ENCODE measurements at places on chromosomes 7 and 10.
A peak's percentile ranks its signal among the peaks of the same experiment; 100 is the strongest.

DNA sequence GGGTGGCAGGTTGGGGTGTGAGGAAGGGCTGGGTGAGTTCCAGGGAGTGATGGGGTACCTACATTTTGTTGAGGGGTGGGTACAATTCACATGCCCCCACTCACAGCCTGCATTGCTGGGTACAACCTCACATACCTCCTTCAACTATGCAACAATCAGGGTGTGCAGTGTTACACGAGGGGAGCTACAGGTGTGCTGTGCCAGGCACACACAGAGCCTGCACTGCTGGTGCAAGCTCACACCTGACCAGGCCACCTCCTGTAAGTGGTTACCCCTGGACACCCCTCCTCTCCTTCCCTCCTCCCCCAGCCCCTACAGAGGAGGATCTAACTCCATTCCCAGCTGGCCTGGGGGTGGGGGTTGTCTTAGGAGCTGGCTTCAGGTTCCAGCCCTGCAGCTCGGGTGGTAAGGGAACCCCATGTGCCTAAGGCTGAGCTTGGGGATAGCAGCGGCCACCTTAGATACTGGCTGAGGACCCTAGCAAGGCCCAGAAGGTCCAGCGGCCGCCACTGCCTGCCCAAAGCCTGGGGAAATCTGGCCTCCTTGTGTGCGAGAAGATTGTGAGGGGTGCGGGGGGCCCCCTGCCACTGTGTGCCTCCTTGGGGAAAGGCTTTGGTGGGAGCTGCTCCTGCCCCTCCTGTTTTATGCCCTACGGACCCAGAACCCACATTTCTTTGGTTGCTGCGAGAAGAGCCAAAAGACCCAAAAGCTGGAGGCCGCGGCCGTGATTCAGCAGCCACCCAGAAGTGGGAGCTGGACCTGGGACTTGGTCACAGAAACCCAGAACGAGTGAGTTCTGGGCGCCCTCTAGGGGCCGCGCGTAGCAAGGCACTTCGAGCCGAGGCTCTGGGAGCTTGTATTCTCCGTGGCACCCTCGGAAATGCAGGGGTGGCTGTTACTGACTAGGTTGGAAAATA, 10.8 kb downstream of the TLX1 start:
- peak; percentile 95 for DNase-seq

- no peak for DNase-seq
Observed at GRCh38 chr10:124092250-124092859, 1.0 kb downstream of the CHST15 start.

GRCh38 chr7:84595026-84595425, 400.4 kb upstream of the SEMA3A start:
- DNase-seq: no peak

- no peak for DNase-seq
Observed at GRCh38 chr10:129760003-129760315, 204.1 kb downstream of the EBF3 start.

DNA sequence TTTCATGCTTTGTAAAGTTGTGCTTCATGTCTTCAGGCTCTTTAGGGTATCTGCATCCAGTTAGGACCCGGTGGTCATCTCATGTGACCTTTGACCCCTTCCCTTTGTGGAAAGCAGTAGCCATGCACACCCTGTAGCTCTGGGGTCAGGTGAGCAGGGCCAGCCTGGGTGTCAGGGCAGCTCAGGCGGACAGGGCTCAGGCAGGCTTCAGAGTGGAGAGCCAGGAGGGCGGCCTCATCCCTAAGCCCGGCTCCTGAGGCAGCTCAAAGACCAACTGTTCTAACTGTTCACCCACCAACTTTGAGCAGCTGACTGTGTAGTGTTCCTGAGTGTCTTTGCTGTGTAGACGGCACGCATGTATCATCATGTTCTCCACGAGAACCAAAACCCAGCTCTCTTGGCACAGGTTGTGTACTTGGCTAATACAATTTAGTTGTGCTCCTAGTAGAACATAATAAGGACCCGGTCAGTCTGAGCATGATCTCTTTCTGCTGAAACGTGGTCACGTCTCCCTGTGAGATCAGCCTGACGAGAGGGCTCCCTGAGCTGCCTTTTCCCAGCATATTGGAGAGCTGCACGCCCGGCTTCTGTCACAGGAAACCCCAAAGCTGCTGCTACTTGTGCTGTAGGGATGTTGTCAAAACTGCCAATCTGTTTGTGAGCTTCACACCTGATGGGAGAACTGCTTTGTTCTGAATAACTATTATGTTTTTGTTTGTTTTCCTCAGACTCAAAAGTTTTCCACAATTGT, 30.0 kb downstream of the EEPD1 start:
- DNase-seq: no peak

- no peak for DNase-seq
Observed at GRCh38 chr10:101693651-101693977, 1.4 kb downstream of the FBXW4 start.

DNA sequence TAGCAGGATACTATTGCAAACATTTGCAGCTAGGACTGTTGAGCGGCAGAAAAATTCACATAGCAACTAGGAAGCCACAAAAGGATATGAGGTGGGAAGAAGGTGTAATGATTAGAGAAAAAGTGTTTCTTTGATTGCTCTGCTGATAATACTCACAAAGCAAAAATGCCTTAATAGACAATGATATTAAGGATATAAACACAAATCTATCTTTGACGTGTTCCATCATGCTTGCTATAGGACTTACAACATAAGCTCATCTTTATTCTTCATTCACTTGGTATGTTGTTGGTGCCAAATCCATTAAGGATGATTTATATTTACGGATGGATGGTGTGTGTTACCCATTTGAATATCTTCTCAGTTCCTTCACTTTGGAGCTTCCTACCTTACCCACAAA, 309.3 kb downstream of the GPR37 start:
- no peak for DNase-seq

GRCh38 chr7:32479574-32480200, 10.5 kb downstream of the LSM5 start:
- peak; percentile 74 for DNase-seq

DNA sequence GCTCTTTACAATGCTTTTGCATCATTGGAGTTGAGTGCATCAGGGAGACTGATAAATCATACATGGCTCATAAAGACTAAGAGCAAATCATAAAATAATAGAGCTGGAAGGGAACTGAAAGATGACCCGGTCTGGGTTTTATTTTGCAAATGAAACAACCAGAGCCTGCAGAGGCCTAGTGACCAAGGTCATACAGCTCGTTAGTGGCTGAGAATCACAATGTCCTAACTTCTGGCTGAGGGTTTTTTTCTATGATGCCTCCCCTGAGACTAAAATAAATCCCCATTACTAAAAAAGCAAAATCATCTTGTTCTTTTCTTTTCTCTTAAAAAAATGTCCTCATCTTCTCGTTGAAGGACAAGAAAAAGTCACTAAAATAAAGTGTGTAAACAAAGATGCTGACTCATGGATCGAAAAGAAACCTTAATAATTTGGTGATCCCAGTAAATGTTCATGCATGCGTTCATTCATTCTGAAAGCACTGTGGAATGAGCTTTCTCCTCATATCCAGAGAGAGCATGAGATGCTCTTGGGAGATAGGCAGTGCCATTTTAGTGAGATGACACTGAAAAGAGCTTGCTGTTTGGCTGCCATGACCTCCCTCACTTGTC, 107.8 kb upstream of the PHYHIPL start:
- no peak for DNase-seq

DNA sequence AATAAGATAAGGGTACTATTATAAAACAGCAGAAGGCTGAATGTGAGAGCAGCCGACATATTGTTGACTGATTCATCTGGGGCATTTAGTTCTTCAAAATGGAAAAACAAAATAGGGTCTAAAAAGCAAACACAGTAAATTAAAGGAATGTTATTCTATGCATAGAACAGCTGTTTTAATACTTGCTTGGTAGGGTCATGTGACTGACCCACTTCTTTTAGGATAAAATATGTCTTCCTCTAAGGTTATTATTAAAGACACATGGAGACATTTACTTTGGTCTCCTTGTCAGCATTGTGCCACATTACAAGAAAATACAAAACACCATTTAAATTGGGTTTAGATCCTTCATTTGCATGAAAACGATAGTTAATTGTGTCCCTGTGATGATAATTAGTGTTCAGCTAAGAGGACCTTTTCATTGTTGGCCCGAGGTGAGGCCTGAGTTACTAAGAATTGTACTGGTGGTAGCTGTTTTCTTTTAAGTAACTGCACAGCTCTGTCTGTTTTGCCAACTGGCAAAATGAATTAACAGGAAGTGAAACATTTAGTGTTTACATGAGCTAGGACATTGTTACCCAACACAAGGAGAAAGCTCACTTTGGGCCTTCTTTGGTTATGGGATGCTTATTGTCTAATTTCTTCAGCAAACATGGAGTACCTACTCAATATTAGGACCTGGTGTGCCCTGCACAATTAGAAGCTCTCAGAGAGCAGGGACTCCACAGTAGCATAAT, 764.4 kb downstream of the LRMDA start:
- no peak for DNase-seq

DNA sequence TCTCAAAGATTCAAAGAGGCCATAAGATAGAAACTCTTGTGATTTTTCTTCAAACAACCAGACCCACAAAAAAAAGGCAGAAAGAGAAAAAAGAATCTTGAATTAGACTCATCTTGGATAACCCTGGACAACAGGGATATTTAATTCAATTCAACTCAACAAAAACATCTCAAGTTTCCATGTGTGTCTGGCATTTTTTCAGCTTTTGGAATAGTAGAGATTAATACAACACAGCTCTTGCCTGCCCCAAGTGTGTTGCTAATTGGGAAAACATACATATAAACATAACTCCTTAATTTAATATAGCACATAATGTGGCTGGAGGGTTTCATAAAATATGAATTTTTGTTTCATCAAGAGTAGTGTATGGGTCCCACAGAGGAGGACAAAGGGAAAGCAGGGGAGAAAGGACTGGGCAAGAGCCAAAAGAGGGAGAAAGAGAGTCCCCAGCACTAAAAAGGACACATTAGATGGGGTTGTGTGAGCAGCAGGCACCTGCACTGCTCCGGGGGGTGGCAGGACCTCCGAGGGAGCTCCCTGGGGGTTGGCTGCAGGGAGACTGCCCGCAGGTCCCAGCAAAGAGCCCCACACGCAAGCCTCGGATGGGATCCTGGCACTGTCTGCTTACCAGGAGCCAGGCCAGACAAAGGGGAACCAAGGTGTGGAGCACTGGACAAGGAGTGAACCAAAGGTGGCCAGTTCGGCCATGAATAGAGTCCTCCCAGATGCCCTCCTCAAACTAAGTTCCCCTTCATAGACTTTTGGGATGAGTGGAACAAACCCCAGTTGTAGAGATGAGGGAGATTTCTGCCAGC, 65.6 kb upstream of the TMEM72 start:
- DNase-seq: no peak

- DNase-seq: no peak
Observed at GRCh38 chr7:33061282-33061937, 1.2 kb downstream of the NT5C3A start.

DNA sequence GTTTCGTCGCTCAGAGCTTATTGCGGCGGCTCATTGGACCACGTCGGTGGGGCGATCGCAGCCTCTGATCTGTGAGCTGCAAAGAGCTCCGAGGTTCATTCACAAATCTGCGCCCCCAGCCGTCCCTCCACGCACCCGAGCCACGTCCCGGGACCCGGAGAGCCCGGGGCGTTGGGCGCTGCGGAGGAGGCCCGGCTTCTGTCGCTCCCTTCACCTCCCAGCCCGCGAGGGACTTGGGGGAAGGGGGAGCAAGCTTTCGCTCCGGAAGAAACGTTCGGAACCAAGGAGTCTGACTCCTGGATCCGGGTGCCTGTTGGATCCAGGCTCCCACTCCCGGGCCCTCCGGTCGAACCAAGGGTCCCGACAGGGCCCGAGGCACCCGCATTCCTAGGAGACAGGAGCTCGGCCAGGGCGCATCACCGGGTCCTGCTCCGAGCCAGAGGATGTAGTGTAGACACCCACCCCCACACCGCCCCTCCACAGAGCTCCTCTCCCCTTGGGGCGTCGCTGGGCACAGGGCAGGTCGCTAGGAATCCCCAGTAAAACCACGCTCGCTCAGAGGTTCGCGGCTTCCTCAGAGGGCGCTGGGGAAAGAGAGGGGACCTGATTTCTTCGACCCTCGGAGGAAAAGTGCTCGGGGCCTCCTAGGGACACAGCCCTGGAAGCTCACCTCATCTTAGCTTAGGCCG, 7.9 kb upstream of the EN2 start:
- peak; percentile 50 for DNase-seq

GRCh38 chr10:69884024-69884367, 82.3 kb downstream of the COL13A1 start:
- DNase-seq: no peak

DNA sequence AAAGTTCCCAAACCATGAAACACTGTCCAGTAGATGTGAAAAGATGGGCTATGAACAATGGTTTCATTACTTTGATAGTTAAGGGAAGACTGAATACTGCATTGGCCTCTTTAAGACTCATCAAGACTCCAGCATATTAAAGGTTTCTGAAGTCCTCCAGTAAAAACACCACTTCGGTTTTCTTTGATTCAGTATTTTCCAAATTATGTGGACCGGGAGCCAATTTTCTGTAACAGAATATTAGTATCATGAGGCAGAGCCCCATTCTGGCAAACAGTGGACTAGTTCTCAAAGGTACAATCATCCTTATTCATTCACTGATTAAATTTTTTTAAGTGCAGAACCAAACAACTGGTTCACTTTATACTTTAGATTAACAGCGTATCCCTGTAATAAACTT, 241.1 kb upstream of the LRGUK start:
- no peak for DNase-seq

Data from eye (tissue), 1 donor.